ENCODE measurements at places on chromosomes 2 and 18. TPM values are rescaled to one million over a fixed set of nuclear protein-coding genes. Genes with fewer than 3 reads are reported as not detected.

The TOGARAM2 gene
- 0.17 TPM for total RNA-seq

The PGAP1 gene
- 11.3 TPM for total RNA-seq

The CFAP65 gene
- not detected for total RNA-seq

The SALL3 gene
- not detected for total RNA-seq

The CDH20 gene
- not detected for total RNA-seq

The GALM gene
- total RNA-seq: 64.8 TPM

Data from smooth muscle cell of trachea (primary cell).